NCI-H510A treated with DMSO at 0.1 percent for 48 hours (cell line): ENCODE measurements at places on chromosomes 5 and 9.

GRCh38 chr9:27157097-27157496 lies 48.1 kb downstream of the TEK start:
- DNase-seq: no peak

DNA sequence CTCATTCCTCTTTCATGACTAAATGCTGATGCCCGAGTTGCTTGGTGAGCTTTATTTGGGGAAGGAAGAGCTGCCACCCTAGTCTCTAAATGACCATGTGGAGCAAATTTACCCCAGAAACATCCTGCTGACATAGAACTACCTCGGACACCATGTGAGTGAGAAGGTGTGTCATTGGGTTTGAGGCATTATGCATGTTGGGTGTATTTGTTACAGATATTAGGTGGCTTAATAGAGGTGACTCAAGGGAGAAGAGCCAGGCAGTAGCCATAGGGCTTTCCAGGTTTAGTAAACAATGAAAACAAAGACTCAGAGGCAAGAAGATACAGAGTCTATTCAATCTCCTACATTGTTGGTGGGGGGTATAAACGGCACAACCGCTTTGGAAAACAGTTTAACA lies 581.5 kb downstream of the CCDC171 start:
- DNase-seq: no peak

DNA sequence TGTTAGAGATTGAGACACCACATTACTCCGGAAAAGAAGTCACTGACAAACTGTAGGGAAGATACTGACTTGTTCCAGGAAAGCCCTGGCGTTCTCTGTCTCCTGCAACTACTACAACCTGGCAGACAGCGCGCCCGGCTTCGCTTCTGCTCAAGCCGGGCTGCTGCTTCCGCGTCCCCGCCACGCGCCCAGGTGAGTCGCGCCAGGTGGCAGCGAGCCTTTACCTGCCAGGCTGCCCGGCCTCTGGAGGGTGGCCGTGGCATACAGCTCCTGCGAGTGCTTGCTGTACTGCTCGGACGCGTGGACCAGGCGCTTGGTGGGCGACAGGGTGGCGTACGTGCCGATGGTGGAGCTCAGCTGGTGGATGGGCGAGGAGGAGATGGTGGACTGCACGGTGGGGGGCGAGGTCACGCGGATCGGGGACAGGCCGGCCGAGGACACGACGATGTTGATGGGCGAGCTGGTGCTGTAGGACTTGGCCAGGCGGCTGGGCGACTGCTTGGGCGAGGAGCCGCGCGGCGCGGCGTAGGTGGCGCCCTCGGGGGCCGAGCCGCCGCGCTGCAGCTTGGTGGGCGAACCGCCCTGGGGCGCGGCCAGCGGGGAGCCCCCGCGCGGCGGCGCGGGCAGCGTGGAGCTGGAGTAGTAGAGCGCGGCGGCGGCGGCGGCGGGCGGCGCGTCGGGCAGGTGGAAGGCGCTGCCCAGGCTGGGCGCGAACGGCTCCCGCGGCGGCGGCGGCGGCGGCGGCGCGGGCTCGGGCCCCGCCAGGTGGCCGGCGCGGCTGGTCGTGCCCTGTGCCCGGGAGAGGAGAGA lies 519.6 kb downstream of the CTNND2 start:
- no peak for DNase-seq

- DNase-seq: peak; percentile 37
Measured at GRCh38 chr9:36980148-36980974, 53.7 kb downstream of the PAX5 start.

GRCh38 chr5:116613445-116613844 lies 38.8 kb upstream of the SEMA6A start:
- DNase-seq: no peak

DNA sequence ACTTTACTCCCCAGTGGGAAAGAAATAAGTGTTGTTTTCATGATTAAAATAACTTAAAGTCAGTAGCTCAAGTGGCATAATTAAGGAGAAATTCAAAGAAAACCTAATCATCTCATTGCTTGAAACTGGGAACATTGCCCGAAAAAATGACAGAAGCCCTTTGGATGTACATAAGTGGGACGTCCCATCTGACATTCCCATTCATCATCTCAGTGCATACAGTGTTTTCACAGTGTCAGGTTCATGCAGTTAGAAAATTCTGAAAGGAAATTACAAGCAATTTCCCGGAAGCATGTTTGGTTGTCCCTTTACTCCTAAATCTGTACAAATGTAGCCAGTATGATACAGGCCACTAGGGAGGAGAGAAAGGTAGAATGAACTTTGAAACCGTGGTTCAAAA lies 95.6 kb downstream of the ADAMTS16 start:
- DNase-seq: no peak

- DNase-seq: peak; percentile 5
Measured at GRCh38 chr5:115068239-115069086, 101.2 kb downstream of the TRIM36 start.

GRCh38 chr5:176680226-176680563 lies 32.9 kb downstream of the TSPAN17 start:
- no peak for DNase-seq

DNA sequence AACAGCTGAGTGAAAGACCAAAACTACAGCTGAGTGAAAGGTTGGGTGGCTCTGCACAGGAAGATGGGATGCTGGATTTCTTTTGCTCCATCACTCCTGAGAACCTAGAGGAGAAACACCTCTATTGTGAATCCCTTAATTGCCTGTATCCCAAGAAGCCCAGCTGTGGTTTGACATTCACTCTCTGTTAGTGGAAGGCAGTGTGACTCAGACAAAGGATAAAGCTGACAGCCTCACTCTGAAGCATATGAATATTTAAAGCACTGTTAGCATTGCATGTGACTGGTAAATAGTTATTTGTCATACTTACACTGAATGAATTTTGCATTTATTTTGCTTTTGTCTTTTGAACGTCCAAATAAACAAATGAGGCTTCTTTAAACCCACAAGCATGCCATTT lies 367.1 kb upstream of the RIOK2 start:
- no peak for DNase-seq

- no peak for DNase-seq
Measured at GRCh38 chr9:11708899-11709298, 984.3 kb upstream of the TYRP1 start.

GRCh38 chr9:131347376-131348020 lies 46.4 kb upstream of the PRRC2B start:
- DNase-seq: no peak

DNA sequence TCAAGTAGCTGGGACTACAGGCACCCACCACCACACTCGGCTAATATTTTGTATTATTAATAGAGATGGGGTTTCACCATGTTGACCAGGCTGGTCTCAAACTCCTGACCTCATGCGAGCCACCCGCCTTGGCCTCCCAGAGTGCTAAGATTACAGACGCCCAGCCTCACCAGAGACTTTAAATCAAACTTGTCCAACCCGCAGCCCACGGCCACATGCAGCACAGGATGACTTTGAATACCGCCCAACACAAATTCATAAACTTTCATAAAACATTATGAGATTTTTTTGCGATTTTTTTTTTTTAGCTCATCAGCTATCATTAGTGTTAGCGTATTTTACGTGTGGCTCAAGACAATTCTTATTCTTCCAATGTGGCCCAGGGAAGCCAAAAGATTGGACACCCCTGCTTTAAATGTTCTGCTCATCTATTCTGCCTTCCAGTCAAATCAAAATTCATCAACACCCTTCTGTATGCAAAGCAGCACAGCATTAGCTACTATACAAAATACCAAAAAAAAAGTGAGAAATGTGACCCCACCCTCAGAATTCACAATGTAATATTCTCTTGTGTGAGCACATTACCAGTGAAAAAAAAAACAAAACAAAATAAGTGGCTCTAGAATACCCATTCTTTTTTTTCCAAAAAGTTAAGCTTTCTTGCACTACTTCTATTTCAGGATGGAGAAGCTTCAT lies 42.7 kb upstream of the CDC42SE2 start:
- no peak for DNase-seq

DNA sequence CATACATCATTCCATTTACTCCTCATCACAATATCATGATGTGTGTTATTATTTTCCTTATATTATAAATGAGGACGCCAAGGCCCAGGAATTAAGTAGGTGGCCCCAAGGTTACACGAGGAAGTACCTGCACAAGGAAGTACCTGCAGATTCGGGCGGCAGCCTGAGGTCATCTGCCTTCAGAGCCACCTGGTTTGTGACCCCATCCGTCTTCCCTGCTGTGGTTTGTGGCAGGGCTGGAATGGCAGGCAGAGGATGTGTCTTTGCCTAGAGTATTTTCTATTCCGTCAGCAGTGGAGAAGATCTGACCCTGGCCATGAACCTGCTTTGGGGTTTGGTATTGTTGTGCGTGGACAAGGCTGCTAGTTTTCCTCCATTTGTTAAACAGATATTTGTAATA lies 59.7 kb downstream of the PDZD2 start:
- DNase-seq: no peak

GRCh38 chr9:136262671-136263178 lies 17.1 kb upstream of the QSOX2 start:
- DNase-seq: no peak

DNA sequence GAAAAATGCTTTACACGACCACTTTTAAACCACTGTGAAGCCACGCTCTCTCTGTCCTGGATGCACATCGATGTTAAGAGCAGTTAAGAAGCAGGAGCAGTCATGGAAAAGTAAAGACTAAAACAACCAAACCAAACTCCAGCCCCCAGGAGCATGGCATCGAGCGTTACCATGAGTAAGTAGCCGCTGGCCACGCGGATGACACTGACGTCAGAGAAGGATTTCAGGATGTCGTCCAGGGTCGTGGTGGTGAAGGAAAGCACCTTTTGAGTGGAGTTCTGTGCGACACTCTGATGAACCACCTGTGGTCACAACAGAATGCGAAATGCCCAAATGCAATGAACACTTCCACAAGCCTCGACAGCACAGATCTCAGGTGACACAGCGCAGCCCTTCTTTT lies 38.9 kb downstream of the PTCH1 start:
- no peak for DNase-seq

GRCh38 chr9:10144355-10144754 lies 468.4 kb downstream of the PTPRD start:
- DNase-seq: no peak

DNA sequence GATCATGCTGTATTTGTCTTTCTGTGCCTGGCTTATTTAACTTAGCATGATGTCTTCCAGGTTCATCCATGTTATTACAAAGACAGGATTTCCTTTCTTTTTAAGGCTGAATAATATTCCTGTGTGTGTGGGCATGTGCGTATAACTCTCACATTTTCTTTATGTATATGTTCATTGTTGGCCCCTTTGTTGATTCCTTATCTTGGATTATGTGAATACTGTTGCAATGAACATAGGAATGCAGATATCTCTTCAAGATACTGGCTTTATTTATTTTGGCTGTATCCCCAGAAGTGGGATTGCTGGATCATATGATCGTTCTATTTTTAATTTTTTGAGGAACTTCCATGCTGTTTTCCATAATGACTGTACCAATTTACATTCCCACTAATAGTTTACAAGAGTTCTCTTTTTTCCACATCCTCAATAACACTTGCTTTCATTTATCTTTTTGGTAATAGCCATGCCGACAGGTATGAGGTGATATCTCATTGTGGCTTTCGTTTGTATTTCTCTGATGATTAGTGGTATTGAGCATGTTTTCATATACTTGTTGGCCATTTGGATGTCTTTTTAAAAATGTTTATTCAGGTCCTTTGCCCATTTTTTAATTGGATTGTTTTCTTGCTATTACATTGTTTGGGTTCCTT lies 38.0 kb downstream of the CREBRF start:
- DNase-seq: no peak

- DNase-seq: no peak
Measured at GRCh38 chr9:127571971-127572370, 40.1 kb upstream of the STXBP1 start.

DNA sequence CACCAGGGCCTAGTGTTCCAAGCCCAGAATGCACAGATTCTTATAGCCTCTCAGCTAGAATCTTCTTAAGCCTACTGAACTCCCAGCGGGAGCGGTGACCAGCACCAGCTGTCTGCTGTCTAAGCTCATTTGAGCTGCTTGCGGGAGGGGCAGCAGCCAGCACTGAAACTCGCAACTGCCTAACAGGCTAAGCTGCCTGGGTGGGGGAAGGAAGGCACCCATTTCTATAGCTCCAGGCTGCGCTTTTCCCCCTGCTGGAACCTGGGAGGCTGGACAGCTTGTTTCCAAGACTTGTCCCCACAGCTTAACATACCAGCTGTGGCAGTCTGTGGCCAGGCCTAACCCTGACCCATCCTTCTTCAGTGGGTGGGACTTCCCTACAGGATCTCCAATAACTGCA lies 512.9 kb downstream of the EFNA5 start:
- no peak for DNase-seq

DNA sequence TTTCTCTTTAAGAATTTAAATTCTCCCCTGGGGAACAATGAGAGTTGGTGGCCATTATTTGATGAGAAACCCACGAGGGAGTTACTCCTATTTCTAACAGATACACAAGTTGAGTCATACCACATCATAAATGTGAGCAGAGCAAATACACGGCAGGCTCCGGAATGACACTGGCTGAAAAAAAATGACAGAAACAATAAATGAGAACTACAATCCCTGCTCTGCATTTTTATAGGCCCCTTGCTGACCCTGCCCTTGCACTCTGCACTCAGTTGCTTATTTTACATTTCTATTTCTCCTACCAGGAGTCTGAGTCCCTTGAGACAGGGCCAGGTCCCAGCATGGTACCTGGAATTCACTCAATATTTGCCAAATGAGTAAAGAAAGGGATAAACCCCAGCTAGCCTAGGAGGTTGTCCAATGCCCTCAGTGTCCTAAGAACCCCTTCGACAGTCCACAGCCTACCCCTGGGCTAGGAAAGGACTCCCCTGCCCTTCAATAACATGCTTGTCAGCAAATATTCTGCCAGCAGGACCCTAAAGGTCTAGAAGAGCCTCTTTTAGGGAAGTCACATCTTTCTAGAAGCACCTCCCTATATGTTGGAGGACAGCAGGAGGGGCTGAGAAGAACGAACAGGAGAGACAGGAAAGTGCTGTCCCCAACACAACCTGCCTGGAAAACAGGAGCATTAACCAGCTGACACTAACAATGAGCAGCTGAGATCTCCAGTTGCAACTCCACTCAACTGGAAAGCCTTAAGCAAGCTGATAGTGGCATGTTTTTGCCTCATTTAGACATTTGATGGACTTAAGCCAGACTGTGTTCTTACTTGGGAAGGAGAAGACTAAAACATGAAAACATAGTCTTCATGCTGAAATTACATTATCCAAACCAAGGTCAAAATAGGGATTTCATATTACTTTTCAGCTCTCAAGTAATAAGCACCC lies 191.2 kb downstream of the ACTL7B start:
- DNase-seq: no peak

DNA sequence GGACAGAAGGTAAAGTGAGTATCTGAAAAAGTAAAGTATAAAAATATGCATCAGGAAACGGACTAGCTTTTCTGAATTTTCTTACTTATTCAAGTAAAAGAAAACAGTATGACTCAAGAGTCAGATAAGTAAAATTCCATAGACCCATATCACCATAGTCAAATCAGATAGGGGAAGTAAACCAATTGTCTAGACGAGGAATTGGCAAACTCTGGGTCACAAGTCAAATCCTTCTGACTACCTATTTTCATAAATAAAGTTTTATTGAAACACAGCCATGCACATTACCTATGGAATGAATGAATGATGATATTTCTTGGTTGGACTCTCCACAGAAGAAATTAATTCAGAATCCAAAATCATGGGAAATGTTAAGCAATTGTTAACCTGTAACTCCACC lies 59.1 kb upstream of the TMC1 start:
- DNase-seq: no peak

GRCh38 chr5:98585661-98586310 lies 187.7 kb upstream of the RGMB start:
- DNase-seq: no peak
